ENCODE measurements at places on chromosomes 2 and 18.

DNA sequence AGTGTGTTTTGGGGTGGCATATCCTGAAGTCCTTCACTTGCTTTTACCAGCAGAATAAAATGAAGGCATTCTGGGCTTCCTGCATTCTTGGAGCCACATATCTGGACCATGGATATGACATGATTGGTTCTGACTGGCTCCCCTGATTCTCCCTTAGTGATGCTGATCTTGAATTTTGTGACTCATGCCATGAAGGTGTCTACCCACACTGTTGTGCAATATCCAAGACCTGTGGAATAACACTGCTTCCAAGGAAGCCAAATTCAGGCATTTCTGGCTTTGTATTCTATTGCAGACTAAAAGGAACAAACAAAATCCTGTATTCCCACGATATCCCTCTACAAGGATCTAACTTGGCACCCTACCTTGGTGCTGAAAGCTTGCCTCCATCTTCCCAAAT lies 125.8 kb downstream of the LYPD6B start:
- no peak for DNase-seq

- DNase-seq = no peak
These were observed 537.7 kb downstream of the TNS1 start for GRCh38 chr2:217465100-217465499.

GRCh38 chr2:149656996-149657395 lies 69.4 kb upstream of the MMADHC start:
- no peak for DNase-seq

- no peak for DNase-seq
These were observed 249.0 kb downstream of the TTC32 start for GRCh38 chr2:19652811-19653210.

DNA sequence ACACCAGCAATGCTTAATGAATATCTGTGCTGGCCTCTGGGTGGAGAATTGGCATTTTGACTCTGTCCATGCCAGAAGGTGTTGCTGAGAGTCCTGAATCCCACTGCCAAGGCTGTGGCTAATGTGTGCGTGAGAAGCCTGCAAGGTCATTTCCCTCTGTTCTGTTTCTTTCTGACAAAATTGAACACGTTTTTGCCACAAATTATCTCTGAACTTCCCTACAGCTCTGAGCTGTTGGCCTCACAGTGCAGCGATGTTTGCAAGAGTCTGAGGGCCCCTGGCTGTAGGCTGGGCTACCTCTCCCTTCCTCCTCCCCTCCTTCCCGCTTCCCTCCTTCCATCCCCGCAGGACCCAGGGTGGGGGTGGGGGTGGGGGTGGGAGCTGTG lies 154.1 kb upstream of the HS6ST1 start:
- DNase-seq = no peak

- DNase-seq = no peak
These were observed 75.9 kb downstream of the TMEM163 start for GRCh38 chr2:134642938-134643337.

DNA sequence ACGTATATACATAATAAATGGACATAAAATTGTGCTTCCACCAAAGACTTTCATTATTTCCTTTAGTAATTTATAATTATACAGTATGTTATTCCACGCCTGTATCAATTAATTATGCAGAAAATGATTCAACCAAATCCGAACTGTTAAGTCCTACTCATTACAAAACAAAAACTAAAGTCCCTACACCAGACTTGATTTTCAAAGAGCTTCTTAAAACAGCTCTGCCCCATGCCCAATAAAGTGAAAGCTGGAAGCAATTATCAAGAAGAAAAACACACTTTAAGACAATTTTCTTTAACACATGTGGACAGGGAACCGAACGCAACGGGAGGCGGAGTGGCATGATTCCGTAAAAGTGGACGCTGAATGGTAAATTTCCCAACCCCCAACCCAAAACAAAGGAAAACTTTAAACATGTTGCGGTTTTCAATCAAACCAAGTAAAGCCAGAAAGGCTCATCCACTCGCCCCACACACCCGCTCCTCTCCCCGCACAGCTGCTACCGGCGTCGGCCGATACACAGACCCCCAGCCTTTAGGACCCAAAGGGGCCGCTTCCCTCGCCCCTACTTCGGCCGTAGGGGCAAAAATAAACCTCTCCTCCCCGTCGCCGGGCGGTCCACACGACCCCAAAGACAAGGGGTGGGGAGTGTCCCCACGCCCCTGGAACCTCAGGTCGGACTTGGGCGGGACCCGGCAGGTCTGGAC lies 705 bp downstream of the YES1 start:
- no peak for DNase-seq

GRCh38 chr18:24741965-24742724 lies 281.7 kb downstream of the HRH4 start:
- no peak for DNase-seq

DNA sequence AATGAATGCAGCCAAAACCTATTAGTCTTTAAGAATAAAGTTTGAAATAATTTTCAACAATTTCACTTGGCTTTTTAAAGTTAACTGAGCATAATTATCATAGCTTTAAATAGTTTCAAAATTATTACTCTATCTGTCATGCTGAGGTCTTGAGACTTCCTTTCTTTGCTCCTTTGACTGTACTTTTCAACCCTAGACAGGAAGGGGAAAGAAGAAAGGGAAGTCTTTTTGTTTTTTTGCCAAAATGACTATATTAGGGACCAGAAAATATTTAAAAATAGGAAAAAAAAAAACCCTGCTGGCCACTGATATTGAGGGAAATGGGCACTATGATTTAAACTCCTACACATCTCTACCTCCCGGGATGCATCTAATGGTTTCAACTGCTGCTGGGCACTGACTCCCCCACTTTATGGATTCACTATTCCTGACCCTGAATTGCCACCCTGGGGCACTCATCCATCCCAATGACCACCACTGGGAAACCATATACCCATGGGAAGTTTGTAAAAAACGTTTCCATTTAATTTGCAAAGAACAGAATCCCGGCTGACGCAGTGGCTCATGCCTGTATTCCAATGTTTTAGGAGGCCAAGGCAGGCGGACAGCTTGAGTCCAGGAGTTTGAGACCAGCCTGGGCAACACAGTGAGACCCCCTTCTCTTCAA lies 50.5 kb downstream of the GAREM1 start:
- no peak for DNase-seq

DNA sequence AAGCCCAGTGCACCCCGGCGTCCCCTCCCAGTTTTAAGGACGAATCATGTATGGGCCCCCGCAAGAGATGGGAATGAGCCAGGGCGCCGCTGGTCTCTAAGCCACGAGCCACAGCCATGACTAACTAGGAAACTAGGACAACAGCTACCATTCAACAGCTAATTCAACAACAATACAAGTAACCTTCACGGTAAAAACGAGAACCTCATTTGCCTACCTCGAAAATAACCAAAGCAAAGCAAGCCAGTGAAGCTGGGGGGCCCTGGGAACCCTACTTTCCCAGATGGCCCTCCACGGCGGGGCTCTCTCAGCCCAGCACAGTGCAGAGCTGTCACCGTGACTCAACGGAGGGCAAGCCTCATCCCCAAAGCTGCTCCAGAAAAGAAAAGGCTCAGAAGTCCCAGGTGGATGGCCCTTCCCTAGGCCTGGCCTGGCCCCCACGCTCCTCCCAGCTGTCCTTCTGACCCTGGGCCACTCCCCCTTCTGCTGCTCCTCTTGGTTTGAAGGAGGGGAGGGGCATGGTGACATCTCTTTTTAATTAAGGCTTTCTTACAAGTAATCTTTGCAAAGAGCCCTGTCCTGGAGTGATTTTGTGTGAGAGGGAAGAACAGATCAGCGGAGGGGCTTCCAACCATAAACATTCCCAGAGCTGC lies 126.3 kb downstream of the HDAC4 start:
- DNase-seq = no peak
